ENCODE measurements at places on chromosomes 4 and X.

GRCh38 chr4:68062501-68062900 lies 67.2 kb downstream of the TMPRSS11F start:
- no peak for DNase-seq

- DNase-seq, result no peak
These were observed 122.3 kb downstream of the RS1 start for GRCh38 chrX:18549643-18550042.

- DNase-seq, result no peak
These were observed 27.8 kb downstream of the SNX25 start for GRCh38 chr4:185237175-185237574.

DNA sequence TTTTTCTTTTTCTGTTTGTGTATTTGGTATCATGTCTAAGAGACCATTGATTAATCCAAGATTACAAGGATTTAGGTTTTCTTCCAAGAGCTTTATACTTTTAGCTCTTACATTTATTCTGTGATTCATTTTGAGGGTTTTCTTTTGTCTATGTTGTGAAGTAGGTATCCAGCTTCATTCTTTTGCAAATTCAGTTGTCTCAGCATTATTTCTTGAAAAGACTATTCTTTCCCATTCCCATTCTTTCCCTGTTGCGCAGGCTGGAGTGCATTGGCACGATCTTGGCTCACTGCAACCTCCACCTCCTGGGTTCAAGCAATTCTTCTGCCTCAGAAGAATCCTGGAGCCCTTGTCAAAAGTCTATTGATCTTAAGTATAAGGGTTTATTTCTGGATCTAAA lies 164.9 kb downstream of the NAA11 start:
- no peak for DNase-seq

DNA sequence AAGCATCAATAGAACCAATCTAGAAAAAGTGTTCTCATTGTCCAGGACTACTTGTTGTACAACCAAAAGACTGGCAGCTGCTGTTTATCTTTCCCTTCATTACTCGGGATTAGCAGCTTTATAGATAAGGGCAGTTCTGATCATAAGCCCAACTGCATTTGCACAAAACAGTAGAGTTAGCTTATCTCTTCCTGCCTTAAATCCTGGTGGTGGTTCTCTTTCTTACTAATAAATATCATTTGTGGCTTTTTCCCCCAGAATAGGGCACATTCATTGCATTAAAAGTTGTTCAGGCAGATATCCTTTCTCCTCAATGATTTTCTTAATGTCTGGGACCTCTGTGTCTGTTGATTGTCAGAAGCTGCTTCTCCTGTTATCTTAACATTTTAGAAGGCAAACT lies 20.2 kb upstream of the RRAGB start:
- DNase-seq, result no peak

DNA sequence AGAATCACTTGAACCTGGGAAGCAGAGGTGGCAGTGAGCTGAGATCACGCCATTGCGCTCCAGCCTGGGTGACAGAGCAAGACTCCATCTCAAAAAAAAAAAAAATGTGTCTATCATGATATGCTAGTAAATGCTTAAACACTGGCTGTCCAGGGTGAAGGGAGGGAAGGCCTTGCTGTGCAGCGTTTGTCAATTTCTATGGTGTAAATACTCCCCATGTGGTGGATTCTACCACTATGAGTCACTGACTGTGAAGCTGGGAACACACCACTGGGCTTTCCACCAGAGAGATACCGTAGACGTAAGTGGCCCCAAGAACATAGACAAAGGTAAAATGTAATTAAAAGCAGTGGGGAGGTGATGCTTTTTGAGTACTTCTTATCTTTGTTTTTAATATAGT lies 51.3 kb upstream of the LEF1 start:
- DNase-seq, result no peak

DNA sequence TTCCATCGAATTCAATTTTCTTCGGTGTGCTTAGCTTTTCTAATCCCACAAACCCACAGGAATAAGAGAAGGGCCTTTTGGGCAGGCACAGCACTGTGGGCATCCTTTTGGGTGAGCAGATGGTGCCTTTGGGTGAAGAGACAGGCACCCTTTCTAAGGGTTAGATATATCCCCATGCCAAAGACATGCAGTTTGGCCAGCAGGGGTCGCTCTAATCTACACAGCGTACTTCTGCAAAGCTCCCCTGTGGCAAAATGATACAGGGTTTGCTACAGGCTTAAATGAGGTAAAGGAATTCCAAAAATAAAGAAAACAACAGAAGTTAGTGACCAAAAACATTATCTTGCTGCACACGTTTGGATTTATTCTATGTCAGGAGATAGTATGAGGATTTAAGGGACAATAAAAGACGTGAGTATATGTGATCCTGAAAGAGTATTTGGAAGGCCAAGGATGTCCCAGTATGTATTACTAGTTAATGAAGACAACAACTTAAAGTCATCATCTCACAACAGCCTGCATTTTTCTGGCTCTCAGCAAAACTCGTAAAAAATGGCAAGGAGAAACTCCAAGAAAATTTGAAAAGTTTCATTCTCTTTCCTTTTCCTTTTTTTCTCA lies 49.5 kb downstream of the PHEX start:
- peak; percentile 40 for DNase-seq

GRCh38 chr4:152983221-152983620 lies 47.1 kb downstream of the FHDC1 start:
- no peak for DNase-seq

- no peak for DNase-seq
These were observed 331.0 kb upstream of the CPXCR1 start for GRCh38 chrX:88416002-88416401.

DNA sequence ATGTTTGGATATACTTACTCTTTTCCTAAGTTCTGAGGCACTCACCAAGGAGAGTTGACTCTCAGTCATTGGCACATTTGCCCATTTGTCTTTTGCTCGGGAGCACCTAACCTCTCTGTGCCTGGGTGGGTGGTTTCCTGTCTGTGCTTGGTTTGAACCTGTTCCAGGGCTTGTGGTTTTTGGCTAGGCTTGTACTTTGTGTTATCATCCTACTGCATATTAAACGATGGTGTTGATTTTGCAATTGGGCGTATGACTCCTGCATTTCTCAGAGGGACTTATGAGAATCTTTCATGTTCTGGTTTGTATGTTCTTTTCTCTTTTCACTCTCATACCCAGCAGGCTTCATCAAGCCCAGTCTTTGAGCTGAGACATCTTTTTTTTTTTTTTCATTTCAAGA lies 161.7 kb downstream of the BTC start:
- DNase-seq, result peak; percentile 15

DNA sequence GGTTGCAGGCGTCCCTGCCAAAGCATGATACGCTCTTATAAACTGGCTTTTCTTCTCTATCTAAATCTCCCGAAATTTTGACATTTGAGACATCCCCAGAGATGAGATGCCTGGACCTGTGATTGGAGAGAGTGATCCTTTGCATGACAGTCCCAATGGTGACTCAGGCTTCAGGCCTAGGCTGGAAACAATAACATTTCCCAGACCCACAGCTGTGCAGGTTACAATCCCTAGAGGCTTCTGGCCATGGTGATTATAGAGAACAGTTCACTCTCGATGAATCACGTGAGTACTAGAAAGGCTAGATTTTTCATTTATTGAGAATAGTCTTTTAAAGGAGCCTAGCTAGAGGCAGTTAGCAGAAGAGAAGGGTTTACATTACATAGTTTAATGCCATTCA lies 75.9 kb downstream of the SPATA18 start:
- DNase-seq, result no peak

DNA sequence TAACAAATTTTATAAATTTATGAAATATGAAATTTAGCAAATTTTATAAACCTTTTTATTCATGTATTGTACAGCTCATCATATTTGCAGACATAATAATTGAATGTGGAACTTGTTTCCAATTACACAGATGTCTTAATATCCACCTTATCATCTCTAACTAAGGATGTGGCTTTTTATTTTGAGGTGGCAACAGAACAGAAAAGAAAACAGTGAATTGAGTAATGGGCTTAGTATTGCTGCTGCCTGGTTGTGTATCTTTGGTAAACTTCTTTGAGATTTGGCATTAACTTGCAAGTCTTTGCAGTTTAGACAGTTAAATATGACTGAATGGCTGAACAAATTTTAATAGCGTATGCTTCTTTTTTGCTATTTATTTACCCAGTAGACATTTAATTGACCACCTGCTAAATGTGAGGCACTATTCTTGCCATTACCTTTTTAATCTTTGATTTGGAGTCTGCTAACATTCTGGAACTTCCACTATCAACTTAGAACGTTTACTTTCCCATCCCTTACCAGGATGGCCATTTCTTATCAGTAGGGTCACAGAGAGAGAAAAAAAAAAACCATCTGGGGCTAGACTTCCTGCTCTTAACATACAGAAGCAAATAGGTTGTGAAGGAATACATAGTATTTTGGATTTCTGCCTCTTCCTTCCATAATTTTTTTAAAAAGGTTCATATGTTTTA lies 44.8 kb downstream of the CLCN3 start:
- peak; percentile 78 for DNase-seq

DNA sequence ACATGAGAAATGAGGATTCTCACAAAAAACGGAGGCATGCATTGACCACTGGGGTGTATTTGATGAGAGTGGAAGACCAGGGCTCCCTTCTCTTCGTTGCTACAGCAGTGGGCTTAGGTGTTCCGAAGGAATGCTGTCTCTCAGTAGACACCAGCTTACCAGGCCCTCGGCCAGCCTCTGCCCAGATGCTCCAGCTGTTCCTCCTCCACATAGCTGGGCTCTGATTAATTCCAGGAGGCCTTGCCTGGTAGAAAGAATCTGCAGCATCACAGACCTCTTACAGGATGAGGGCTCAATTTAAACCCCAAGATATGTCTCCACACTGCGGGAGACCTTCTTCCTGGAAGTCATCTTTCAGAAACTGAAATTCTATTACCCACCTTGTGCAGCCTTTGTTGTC lies 346.6 kb upstream of the TENM3 start:
- DNase-seq, result no peak

GRCh38 chrX:153687121-153688039 lies at the start of gene SLC6A8:
Gene SLC6A8 (plus strand): TSS chrX:153687926. CDS start chrX:153688575, 649 bp downstream.
- peak; percentile 76 for DNase-seq

GRCh38 chr4:37674439-37674838 lies 11.7 kb downstream of the RELL1 start:
- DNase-seq, result no peak

DNA sequence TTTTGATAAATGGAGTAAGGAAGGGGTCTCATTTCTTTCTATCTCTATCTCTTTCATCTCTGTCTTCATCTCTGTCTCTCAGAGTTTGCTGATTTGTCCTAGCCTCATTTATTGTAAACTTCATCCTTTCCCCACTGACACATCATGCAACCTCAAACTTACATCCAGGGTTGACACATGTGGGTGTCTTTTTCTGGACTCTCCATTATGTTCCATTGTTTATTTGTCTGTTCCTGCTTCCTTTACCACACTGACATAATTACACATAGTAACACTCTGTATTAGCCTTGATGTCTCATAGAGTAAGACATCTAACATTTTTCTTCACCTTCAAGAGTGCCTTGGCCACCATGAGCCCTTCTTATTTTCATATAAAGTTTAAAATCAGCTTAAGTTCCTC lies 8.1 kb upstream of the SRD5A3 start:
- no peak for DNase-seq

DNA sequence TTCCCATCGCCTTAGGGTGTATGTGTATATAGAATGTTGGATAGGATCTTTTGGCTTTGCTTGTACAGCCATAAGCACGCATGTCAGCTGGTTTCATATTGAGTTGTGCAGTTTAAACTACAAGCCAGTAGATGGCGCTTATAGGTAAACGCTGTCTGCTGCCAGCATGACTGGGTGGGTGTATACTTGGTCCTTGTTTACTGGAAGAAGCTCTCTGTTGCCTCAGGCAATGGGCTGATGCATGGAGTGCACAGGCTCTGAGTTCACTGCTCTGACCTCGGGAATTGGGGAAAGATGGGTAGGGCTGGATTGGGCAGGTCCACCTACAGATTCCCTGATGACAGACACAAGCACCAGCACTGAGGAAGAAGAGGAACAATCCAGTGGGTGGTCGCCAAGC lies 831.5 kb downstream of the STIM2 start:
- DNase-seq, result no peak

DNA sequence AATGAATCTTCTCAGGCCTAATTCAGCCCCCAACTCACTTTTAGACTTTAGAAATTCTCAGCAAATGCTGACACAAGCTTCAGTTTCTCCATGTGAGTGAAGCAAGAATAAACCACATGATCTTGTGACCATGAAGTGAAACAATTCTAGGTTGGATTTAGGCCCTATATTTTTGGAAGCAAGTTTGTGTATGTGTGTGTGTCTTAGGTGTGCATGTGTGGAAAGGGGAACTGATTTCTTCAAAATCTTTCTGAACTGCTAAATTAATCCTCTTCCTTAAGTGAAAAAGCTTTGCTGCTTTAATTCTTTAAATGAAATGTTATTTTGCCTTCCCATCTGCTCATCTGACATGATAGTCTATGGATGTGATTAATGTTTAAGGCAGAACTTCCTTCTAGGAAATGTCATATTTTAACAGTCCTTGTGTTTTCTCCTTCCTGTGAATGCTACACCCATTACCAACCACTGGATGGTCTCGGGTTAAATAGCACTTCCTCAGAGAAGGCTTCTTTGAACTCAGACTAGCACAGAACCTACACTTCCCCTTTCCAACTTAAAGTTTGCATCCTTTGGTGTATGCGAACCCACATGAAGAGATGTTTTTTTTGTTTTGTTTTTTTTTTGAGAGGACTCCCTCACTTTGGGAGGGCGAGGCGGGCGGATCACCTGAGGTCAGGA lies 1.2 kb upstream of the TMEM144 start:
- DNase-seq, result no peak

- DNase-seq, result no peak
These were observed 7.8 kb upstream of the CXXC4 start for GRCh38 chr4:104502471-104502870.
